ENCODE measurements at places on chromosomes 1 and 21. TPM values are rescaled to one million over a fixed set of nuclear protein-coding genes. Genes with fewer than 3 reads are reported as not detected.

GRCh38 chr1:165857046-165857801, 29.8 kb downstream of the UCK2 start:
- peak; percentile 31 for DNase-seq

DNA sequence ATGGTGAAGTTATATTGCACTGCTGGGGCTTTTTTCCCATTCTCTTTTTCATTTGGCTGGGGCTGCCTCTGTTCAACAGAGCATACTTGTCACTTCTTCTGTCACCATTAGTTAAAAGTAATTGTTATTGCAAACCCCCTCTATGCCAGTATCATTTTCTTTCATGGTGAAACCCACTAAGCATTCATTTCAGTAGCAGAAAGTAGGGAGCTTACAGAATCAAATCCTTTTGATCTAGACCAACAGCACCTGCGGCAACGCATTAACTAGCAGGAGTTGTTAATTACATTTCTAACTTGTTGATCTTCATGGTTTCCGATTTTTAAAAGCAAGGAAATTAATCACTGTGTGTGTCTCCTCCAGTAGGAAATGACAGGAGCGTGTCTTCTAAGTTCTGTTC, 15.0 kb downstream of the SMYD2 start:
- DNase-seq, result no peak

GRCh38 chr21:38342739-38343138, 85.9 kb downstream of the KCNJ15 start:
- no peak for DNase-seq

GIPC2 gene
- not detected for total RNA-seq

ADAR gene
- total RNA-seq, result 104 TPM
